ENCODE measurements at places on chromosomes 1 and 21. TPM values are rescaled to one million over a fixed set of nuclear protein-coding genes. Genes with fewer than 3 reads are reported as not detected.

The TNNT2 gene
- total RNA-seq, result 0.17 TPM

The TMEM61 gene
- total RNA-seq, result not detected

DNA sequence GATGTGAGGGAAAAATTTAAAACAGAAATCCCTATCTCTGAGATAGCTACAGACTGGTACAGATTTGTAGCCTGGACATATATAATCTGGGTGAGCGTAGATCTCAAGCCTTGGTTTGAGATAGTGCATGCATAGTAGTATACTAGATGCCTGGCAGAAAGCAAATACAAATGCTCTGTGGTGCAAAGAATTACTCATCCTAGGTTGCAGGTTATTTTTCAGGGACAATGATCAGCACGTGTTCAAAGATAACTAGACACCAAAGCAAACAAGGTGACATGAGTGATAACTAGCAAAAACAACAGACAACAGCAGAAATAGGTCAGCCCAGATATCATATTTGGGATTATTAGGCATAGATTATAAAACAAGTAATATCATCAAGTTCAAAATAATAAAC lies 292.5 kb downstream of the HLX start:
- DNase-seq, result no peak
- H3K4me1 ChIP-seq, result no peaks in the 10 kb centered on the region
- no peaks in the 10 kb centered on the region for H3K36me3 ChIP-seq
- H3K27ac ChIP-seq, result no peak overlapping the region
- H3K4me3 ChIP-seq, result no peak overlapping the region
- no peaks in the 10 kb centered on the region for H3K27me3 ChIP-seq

DNA sequence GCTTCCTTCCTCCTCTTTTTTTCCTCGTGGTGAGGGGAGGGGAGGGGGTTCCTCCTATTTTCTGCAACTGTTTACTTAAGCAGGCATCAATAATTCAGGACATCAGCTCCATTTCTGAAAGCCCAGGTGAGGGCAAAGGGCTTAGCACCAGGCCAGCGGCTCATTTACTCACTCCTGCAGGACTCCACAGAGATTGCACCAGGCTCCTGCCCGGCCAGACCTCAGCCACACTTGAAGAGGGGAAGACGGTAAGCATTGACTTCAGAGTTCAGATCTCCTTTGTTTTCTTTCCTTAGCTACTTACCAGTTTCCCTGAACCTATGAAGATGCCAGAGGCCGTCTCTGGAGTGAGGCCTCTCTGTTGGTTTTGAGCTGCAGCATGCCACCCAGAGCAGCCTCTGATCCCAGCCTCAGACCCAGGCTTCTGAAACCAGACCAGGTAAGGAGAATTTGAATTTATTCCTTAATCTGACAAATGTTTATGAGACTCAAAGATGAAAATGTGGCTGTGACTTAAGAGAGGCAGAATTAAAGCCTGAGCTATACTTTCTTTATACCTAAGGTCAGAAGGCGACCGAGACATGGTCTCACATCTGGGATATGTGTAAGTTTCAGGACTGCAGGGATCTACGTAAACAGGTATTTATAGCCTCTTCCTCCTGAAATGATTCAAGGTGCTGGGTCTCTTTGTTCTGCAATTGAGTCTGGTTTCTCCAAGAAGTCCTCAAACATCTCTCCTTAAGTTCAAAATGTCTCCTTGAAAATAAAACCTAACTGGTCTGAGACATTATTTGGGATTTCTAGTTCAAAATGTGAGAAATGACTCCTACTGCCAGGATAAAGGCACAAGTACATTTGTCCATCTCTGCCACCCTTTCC lies 272.5 kb upstream of the RUNX1 start:
- no peaks in the 10 kb centered on the region for H3K4me1 ChIP-seq
- no peak overlapping the region for H3K27ac ChIP-seq
- H3K27me3 ChIP-seq, result no peaks in the 10 kb centered on the region
- no peak for DNase-seq
- no peak overlapping the region for H3K4me3 ChIP-seq

- H3K4me3 ChIP-seq, result no peak overlapping the region
- no peak for DNase-seq
- no peaks in the 10 kb centered on the region for H3K36me3 ChIP-seq
- no peaks in the 10 kb centered on the region for H3K27me3 ChIP-seq
Observed at GRCh38 chr1:9529190-9529589, 10.1 kb upstream of the SLC25A33 start.

Measured in liver (tissue), 10 donors.